ENCODE measurements at places on chromosomes 13 and 19. TPM values are rescaled to one million over a fixed set of nuclear protein-coding genes. Genes with fewer than 3 reads are reported as not detected.

GRCh38 chr13:113904411-113904810 lies 40.5 kb upstream of the GAS6 start:
- DNase-seq, result no peak
- H3K27me3 ChIP-seq, result no peaks in the 10 kb centered on the region
- no peaks in the 10 kb centered on the region for H3K36me3 ChIP-seq
- no peak overlapping the region for H3K27ac ChIP-seq
- no peak overlapping the region for H3K4me3 ChIP-seq

DNA sequence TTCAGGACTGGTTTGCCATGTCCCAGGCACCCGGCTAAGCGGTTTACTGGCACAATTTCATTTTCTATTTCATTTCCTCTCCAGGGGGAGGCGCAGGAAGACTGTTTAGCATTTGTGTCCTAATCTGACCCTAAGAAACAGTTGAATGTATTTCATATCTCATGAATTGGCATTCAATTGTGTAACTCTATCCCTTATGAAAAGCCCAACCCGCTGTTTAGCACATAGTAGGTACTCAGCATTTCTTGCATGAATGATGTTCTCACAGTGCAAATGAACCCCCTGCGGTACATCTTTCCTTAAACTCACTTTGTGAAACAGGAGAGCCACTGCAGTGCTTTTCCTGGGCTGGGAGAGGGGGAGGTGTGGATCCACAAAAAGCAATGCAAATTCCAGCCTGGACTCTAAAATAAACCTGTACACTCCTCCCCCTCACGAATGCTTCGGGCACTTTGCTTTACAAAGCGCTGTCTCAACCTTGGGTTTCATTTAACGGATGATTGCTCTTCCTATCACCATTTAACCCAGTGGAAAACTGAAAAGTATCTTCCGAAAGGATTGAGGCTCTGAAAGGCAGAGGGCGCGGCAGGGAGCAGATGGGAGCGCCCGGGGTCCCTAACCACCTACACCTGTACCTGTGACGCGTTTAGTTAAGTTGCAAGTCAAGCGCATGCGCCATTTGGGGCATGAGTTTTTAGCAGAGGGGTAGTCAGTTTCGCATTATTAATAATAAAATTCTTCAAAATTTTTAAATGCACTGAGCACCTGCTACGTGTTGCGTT lies 1.2 kb upstream of the EEF2 start:
- H3K27me3 ChIP-seq, result no peaks in the 10 kb centered on the region
- H3K4me3 ChIP-seq, result peak overlapping the region; percentile 95
- H3K36me3 ChIP-seq, result peaks cover 24% of the 10 kb centered on the region
- peak; percentile 74 for DNase-seq

DNA sequence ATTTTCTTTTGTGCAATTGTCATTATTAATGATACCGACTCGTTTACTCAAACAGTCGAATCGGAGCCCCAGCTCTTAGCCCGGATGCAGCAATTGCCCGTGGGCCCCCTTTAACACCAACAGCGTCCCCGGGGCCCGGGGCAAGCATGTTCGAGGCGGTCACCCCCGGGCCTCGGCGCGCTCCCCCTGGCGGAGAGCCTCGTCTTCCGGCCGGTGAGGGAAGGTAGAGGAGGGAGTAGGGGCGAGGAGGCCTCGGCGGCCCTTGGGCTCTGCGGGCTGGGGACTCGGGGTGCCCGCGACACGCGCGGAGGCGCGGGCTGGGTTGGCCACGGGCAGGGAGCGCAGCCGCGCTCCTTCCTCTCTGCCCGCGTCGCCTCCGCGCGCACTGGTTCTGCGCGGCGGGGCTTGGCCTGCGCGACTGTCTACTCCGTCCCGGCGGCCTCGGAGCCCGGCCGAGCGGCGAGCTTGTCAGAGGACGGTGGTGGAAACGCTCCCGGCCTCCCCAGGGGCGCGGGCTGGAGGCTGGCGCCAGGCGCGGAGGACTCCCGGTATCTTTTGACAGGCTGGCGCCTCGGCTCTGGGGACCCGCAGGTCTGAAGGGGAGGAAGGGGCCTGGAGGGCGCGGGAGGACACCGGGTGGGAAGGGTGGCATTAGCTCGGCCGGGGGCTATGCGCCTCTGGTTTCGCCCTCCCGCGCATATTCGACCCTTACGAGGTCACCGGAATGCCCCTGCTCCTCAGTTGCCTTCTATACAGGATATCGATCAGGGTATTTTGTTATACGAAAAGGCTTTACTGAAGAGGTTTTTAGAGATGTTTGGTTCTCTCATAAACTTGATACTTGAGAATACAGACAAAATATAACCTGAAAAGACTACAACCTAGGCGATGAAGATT lies 1.5 kb downstream of the BIVM start:
- peak overlapping the region; percentile 99 for H3K4me3 ChIP-seq
- H3K36me3 ChIP-seq, result no peaks in the 10 kb centered on the region
- H3K4me1 ChIP-seq, result peaks cover 11% of the 10 kb centered on the region
- H3K27ac ChIP-seq, result peak overlapping the region; percentile 71
- DNase-seq, result peak; percentile 34

DNA sequence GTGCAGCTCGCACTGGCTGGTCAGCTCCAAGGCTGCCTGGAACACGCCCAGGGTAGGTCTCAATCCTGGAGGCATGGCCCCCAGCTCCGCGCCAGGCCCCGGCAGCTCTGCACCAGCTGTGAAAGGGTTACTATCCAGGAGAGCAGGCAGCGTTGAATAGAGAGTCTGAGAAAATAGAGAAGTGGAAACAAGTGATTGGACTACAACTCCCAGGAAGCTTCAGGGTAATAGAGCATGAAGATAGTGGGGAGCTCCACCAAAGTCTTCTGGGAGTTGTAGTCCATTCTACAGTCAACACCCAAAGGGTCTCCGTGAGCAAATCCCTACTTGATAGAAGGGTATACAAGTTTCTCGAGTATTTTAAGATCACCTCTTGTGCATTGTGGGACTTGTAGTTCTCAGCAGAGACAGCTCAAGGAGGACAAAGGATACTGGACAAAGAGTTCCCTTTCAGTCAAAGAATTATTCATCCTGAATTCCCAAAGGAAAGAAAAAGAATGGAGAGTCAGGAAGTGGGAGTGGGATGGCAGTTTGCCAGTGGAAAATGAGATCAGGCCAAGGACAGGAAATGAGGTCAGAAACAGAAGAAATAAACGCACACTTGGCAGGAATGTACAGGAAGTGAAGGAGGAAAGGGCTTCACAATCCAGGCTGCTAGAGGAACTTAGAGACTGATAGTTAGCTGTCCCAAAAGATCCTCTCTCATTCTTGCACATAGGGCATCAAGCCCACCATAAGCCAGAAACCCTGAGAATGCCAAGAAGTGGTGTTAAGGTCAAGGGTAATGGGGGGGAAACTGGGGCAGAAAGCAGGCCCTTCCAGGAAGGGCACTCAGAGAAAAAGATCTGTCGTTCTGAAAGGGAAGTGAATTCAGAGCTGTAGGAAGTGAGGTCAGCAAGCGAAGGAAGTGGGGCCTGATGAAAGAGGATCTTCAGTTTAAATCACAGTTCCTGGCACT lies 5.5 kb upstream of the MAMSTR start:
- H3K27ac ChIP-seq, result peak overlapping the region; percentile 58
- H3K27me3 ChIP-seq, result no peaks in the 10 kb centered on the region
- peaks cover 32% of the 10 kb centered on the region for H3K4me1 ChIP-seq
- H3K4me3 ChIP-seq, result peak overlapping the region; percentile 2
- no peaks in the 10 kb centered on the region for H3K36me3 ChIP-seq

DNA sequence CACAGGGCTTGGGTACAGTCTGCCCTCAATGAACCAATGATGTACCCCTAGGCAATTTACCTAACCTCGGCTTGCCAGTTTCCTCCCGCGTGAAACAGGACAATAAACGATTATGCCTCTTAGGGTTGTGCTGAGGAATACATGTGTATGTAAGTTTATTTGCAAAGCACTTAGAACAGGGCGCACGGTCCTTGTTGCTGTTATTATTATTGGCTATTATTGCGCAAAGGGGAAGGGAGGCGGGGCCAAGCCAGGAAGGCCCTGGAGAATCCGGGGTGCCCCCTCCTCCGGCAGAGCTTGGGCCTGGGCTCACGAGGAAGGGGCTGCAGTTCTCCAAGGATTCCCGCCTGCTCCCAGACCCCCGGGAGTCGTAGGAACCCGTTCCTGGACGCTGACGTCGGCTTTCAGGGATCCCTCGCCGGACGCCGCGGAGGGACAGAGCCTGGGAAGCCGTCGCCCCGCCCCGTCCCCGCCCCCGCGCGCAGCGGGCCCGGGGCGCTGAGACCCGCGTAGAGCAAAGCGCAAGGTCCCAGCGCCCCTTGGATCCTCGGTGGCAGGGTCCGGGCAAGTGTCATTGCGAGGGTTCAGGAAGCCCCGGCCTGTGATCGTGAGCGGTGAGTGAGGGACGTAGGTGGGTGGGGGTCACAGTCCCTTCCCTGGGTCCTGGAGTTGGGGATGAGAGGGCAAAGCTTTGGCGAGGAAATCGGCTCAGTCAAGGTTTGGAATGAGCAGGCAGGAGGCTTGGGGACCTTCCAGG lies at the start of gene TMEM91:
Gene TMEM91, plus strand, starts transcription at position 293 of the 757 bp plus-strand sequence. CDS start 1,777 bp downstream, outside the sequence.
- no peak within 1 kb of the TSS for H3K27ac ChIP-seq
- no peaks in the 10 kb centered on the region for H3K27me3 ChIP-seq
- H3K36me3 ChIP-seq, result no peaks in the 10 kb centered on the region

DNA sequence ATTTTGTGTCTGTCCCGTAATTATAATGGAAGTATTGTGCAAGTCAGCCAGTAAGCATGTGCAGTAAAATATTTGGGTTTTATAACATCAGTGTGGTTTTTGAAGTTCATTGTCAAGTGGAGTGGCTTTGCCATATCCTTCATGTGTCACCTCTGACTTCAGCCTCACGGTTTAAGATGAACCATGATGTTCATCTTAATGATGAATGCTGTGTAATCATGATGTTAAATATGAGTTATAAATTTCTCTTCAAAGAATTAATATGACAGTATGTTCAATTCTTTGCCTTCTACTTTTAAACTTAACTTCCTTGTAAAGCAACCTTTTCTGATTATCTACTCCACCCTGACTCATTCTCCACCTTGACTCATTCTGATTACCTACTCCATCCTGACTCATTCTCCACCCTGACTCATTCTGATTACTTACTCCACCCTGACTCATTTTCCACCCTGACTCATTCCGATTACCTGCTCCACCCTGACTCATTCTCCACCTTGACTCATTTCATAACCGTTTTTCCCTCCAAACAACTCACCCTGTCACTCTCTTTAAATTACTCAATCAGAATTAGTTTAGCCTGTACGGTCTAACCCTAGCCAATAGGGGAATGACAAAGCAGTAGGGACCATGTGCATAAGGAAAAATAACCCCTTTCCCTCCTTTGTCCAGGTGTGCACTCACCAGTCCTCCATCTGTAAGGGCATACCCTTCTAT lies 50.3 kb upstream of the ANKRD10 start:
- H3K27me3 ChIP-seq, result no peaks in the 10 kb centered on the region
- no peak overlapping the region for H3K4me3 ChIP-seq
- peak overlapping the region; percentile 99 for H3K27ac ChIP-seq
- peaks cover 43% of the 10 kb centered on the region for H3K4me1 ChIP-seq
- peak; percentile 99 for DNase-seq

GRCh38 chr13:101747039-101747438 lies 294.6 kb downstream of the ITGBL1 start:
- no peak for DNase-seq
- no peaks in the 10 kb centered on the region for H3K36me3 ChIP-seq
- no peaks in the 10 kb centered on the region for H3K4me1 ChIP-seq
- no peaks in the 10 kb centered on the region for H3K27me3 ChIP-seq

- DNase-seq, result no peak
- H3K4me3 ChIP-seq, result no peak overlapping the region
- no peaks in the 10 kb centered on the region for H3K27me3 ChIP-seq
- no peaks in the 10 kb centered on the region for H3K4me1 ChIP-seq
- H3K36me3 ChIP-seq, result peaks cover 5% of the 10 kb centered on the region
- H3K27ac ChIP-seq, result no peak overlapping the region
Observed at GRCh38 chr19:4652075-4652474, 12.8 kb downstream of the TNFAIP8L1 start.

DNA sequence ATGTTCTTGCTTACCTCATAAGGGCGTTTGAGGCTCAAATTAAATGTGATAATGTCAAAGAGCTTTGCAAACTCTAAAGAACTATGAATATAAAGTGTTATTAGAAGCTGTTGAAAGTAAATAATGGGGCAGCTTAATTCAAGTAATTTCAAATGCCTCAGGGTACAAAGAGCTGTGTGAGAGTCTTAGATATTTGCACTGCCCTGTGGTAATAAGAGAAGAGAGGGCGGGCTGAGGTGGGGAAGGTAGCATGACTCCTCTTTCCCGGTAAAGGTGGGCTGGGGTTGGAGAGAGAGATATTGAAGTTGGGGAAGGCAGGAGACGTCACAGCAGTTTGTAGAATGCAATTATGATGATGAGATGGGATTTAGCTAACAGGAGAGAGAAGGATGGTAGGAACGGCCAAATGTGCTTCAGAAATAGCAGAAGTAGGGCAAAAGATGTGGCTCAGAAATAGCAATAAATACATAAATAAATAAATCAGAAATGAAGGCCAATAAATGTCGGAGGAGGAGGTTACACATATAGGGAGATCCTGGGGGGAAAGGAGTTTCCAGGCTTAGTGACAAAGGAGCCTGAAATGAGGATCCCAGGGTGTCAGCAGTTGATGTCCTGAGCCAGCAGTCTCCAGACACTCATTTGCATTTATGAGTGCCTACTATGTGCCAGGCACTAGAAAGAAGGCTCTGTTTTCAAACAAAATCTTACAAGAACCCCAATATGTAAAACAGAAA lies 35.7 kb upstream of the RCBTB2 start:
- H3K27me3 ChIP-seq, result no peaks in the 10 kb centered on the region
- H3K36me3 ChIP-seq, result no peaks in the 10 kb centered on the region
- no peaks in the 10 kb centered on the region for H3K4me1 ChIP-seq
- no peak overlapping the region for H3K27ac ChIP-seq

DNA sequence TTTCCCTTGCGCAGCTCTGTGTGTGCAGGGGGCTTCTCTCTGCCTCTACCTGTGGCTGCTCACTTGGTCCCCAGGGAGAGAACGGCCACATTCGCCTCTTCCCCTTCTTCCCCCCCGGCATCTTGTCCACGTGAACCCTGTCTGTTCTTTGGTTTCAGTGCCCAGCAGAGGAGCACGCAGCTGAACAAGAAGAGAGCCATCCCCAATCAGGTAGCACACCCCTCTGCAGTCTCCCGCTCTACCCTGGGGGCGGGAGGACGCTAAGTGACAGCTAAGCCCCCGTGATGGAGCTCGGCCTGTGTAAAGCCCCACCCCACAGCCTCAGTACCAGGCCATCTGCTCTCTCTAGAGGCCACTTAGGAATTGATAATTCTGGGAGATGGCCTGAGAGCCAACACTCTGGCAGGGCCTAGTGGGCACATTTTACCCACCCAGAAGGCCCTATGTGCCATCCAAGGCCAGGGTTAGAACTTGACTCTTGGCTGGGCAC lies 30.2 kb downstream of the TMED1 start:
- no peak for DNase-seq
- H3K36me3 ChIP-seq, result peaks cover 35% of the 10 kb centered on the region
- H3K27ac ChIP-seq, result no peak overlapping the region
- no peaks in the 10 kb centered on the region for H3K27me3 ChIP-seq

DNA sequence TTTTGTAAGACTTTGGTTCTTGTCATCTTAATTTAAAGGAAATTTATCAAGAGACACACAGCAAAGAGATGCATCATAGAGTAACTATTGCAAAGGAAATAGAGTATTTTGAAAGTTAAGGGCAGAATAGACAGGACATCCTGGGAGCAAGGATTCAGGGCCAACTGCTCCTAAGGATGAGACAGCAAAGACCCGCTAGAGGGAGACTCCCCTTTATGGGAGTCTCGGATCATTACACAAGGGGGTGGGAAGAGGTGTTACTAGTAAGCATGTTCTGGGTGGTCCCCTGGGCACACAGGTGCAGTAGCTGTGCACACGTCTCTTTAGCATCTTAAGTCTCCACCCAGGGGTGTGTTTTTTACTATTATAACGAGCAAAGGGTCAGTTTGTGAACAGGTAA lies 9.6 kb downstream of the ZSCAN5C start:
- H3K4me3 ChIP-seq, result no peak overlapping the region
- no peak for DNase-seq
- H3K27me3 ChIP-seq, result no peaks in the 10 kb centered on the region
- no peaks in the 10 kb centered on the region for H3K36me3 ChIP-seq

Gene TMEM86B
- total RNA-seq, result 10.6 TPM

Gene PSG6
- total RNA-seq, result not detected
